GM04503 (cell line): ENCODE measurements at places on chromosomes 11 and 22.

DNA sequence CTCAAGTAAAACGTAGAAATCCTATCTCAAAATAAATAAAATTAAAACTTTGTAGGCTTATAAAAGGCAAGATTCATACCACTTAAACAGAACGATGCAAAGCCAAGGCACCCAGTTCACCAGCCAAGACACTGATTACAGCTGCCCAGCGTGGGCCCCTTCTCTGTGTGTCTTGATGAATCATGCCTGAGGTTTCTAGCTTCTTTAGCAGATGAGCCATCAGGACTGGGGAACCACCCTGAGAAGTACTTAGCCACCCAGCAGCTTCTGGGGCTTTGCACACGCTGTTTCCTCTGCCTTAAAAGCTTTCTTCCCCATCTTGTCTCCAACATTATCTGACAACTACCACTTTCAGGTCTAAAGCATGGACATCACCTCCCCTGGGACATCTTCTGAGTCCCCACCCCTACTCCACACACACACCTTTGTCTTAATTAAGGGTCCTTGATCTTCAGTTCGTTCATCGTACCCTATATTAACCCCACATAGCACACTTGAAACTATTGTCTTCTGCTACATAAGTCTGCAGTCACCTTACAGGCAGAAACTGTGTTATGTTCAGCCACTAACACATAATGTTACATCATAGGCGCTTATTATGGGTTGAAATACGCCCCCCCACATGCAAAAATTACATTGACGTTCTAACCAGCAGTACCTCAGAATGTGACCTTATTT is 8.7 kb upstream of the LAYN start:
- peak; percentile 69 for DNase-seq

GRCh38 chr22:41775976-41776375 is 24.5 kb upstream of the CCDC134 start:
- DNase-seq: no peak

- DNase-seq: peak; percentile 64
Measured at GRCh38 chr11:48081151-48082010, 101.0 kb downstream of the PTPRJ start.

- DNase-seq: no peak
Measured at GRCh38 chr11:71996946-71997345, 1.8 kb upstream of the IL18BP start.

- DNase-seq: no peak
Measured at GRCh38 chr11:19587979-19588378, 124.7 kb upstream of the NAV2 start.

DNA sequence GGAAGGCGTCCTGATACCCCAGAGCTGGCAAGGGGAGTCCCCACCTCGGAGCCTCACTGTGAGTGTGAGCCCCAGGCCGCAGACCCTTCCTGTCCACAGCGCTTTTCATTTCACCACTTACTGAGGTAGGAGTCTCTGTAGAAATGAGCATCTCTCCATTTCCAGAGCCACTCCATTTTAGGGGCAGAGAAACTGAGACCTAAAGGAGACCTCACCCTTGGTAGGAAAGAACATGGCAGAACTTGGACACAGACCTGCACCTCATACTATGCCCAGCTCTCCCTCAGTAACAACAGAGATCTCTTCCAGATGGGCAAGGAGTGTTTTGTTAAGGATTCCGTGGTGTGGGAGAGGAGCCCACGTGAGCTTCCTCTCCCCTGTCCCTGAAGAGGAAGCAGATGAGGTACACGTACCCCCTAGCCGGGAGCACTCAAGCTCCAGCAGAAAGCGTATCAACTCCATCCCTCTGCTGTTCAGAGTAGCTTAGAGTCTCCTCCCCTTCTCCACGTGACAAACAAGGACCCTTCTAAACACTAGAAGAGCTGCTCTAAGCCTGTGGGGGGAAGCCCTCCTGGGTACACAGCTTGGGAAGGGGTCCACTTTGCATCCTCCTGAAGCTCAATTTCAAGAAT is 532 bp upstream of the VSIG2 start:
- no peak for DNase-seq

DNA sequence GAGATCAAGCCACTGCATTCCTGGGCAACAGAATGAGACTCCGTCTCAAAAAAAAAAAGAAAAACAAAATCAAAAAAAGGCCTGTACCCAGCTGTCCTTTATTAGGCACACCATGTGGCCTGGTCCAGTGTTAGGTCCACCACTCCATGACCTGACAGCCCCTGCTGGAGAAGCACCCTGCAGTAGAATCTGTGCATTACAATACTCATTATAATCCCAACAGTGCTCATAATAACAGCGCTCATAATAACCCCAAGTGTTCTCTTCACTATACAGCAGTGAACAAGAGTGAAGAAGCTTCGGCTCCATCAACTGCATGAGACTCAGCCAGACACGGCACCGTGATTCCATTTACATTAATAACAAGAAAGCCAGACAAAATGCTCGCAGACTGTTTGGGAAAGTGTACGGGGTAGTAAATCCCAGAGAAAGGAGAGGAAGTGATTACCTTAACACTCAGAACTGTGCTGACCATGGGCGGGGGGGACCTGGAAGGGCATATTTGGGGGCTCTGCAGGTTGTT is 8.9 kb upstream of the EHD1 start:
- DNase-seq: no peak

GRCh38 chr22:37167981-37168647 is 18.4 kb upstream of the IL2RB start:
- no peak for DNase-seq

- DNase-seq: no peak
Measured at GRCh38 chr22:49739138-49739537, 88.5 kb downstream of the BRD1 start.

GRCh38 chr11:108364159-108364558 is 103.2 kb downstream of the C11orf65 start:
- DNase-seq: peak; percentile 27

GRCh38 chr22:44664149-44664548 is 37.9 kb upstream of the PRR5 start:
- DNase-seq: no peak

DNA sequence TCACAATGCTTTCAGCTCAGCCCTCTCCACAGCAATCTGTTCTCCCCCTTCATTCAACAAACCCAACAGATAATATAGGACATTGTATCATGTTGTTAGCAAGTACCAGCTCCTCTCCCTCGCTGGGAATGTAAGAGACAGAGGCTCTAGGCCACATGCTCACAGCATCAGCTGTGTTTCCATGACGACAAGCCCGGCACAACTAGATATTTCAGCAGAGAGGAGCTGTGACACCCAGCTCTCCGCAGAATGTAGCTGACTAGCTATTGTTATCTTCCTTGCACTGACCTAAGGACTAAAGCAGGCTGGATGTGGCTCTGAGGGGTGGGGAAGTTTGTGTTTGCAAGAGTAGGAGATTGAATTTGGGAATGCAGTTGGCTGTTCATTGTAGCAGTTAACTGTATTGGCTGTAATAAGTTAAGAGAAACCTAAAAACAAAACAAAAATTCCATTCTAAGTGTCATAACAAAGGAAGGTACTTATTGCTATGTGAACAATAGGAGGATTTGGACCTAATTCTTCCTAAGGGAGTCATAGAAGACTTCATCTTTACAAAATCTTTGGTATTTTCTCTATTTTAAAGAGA is 28.0 kb upstream of the RRAS2 start:
- DNase-seq: peak; percentile 90

GRCh38 chr11:77322506-77322905 is 21.0 kb upstream of the GDPD4 start:
- peak; percentile 62 for DNase-seq

DNA sequence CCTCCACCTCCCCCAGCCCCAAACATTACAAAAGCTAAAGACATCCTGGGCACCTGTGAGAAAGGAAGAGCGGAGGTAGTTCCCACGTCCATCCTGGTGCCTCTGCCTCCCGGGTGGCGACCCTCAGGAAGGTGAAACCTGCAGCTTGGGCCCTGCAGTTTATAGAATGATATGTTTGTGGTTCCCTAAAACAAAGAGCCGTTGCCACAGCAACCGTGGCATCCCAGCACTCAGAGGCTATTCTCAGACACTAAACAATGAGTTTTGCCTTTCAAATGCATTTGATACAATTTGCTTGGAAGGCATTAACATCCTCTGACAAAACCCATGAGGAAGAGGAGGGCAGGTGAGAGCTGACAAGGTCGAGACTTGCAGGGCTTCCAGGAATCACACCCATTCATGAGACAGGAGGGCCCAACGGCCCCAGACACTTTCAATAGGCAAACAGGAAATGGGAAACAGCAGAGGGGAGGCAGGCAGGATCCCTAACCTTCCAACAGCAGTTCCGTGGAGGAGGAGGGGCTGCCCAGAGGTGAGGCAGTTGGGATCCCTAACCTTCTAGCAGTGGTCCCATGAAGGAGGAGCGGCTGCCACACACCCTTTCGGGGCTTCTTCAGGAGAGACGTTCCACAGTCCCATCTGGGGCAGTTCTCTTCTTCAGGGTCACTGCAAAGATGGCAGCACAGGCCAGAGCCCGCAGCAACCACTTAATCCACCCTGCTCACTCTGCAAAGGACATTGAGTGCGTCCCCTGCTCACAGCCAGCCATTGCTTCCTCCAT is 379.2 kb downstream of the SHANK2 start:
- no peak for DNase-seq

DNA sequence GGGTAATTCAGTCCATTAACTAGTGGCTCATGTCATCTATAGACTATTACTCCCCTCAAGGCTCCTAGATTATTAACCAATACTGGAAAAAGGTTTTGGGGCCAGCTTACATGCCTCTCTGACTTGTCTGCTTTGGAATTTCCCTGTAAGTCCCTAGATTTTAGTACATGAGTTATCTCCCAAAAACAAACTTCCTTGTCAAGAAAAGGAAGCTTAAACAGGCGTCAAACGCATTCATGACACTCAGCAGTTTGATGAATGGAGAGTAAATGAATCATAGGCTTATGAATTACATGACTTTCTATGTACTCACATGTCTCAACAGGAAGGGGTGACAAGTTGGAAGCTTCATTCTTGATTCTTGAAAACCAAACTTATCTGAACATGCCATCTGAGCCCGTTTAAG is 70.8 kb downstream of the BLID start:
- DNase-seq: peak; percentile 65

DNA sequence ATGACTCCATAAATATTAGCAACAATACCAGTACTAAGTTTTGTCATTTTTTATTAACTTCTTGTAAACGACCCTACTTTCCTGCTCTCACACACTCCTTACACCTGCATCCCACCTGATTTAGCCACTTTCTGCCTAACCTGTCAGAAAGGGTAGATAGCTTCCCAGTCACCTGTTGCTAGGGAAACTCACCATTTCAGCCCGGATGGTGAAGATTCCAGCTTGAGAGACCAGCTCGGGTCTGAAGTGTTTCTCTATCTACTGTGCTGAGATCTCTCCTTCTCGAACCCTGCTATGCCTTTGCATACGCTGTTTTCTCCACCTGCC is at the start of gene PARVG:
Gene PARVG (plus strand): TSS at position 220 of the 327 bp plus-strand sequence. CDS start 2,405 bp downstream, outside the sequence.
- no peak for DNase-seq

DNA sequence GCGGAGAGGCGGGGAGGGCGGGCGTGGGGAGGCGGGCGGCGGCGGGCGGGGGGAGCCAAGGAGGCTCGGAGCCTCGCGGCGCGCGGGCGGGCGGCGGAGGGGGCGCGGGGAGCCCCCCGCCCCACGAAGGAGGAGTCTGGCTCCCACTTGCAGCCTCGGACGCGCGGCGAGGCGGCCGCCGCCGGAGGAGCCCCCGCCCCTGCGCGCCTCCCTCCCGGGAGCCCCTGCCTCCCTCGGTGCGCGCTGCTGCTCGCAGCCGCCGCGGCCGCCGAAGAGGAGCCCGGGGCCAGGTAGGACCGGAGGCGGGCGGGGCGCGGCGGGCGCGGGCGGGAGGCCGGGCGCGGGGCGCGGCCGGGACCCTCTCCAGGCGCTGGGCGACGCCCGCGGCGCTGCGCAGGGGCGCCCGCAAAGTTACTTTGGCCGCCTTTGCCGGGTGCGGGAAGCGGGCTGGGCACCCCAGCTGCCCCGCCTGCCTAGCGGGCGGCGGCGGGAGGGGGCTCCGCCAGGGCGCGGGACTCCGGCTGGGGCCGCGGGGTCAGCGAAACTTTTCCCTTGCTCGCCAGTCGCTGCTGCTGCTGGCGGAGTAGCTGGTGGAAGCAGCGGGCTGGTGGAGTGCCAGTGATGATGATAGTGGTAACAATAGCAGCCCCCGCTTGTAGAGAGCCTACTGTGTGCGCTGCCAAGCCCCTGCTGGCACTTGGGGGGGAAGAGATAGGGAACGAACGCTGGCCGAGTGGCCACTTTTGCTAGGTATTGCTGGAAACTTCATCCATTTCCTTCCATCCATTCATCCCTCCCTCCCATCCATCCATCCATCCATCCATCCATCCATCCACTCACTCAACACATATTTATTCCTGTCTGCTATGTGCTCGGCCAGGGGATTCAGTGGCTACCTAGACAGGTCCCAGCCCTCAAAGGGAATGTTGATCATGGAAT is at the start of gene MPPED1:
Gene MPPED1 (plus strand): TSS at position 146 of the 939 bp plus-strand sequence. CDS start 12,972 bp downstream, outside the sequence.
- no peak for DNase-seq

DNA sequence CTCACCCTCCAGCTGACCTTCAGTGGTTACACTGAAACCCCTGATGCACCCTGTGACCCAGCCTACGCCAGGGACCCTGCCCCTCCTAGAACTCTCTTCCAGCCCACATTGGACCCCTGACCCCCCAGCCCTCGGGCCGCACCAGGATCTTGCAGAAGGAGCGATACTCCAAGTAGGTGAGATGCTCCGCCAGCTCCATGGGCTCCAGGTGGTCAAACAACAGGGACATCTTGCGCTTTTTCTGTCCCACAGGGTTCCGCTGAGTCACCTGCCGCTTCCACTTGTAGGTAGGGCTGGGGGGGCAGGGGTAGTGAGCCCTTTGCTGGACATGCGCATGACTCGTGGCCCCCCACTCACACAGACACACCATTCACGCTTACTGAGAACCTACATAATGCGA is 4.1 kb downstream of the RASGRP2 start:
- DNase-seq: no peak

GRCh38 chr11:19814421-19814820 is 101.8 kb downstream of the NAV2 start:
- no peak for DNase-seq

GRCh38 chr11:90323289-90323688 is 100.4 kb upstream of the CHORDC1 start:
- no peak for DNase-seq

DNA sequence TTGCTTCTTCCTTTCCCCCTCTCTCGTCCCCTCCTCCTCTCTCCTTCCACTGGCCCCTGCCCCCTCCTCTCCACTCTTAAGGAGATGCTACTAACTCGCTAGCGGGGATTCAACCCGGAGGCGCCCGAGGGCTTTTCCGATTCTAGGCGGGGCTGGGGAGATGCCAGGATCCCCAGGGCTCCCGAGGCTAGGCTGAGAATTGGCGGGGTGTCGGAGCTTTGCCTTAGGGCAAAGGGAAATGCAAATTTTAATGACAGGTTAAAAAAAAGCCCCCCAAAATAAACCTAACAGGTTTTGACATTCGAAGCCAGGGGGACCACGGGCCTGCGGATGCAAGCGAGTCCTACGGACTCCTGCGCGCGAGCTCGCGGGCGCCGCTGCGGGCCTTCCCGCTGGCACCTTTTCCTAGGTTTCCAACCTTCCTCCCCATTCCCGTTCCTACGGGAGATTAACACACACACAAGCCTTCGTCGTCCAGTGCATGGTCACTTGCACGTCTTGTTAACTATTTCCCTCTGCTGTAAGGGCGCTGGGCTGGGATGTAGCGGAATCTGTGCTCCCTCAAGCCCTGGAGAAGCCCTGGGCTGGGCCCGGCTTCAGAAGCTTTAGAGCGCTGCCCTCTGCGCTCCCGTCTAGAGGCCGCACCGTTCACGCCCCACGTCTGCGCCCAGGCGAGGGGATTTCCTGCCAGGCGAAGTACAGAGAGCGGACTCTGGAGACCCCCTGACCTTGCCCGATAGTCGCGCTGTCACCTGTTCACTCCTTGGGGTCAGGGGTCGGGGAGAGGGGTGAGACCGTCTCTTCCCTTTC is 729 bp upstream of the ALX4 start:
- no peak for DNase-seq
